ENCODE measurements at places on chromosomes 16 and 17. TPM values are rescaled to one million over a fixed set of nuclear protein-coding genes. Genes with fewer than 3 reads are reported as not detected.

Gene SLC38A8
- total RNA-seq: not detected

Gene DGKE
- total RNA-seq: 7.1 TPM

Gene KRT9
- total RNA-seq: not detected

Gene NAGLU
- total RNA-seq: 79.2 TPM

Gene FOXL1
- total RNA-seq: 7.6 TPM

Gene CIBAR2
- total RNA-seq: not detected

Gene ENO3
- total RNA-seq: 4.0 TPM

Gene CNGB1
- total RNA-seq: 0.12 TPM

Gene IQCK
- 11.7 TPM for total RNA-seq

Gene GPR179
- total RNA-seq: not detected

Gene KRT20
- total RNA-seq: not detected

Gene DCUN1D3
- 28.8 TPM for total RNA-seq

Gene TP53
- 107 TPM for total RNA-seq

Gene MYH2
- 0.12 TPM for total RNA-seq

Gene CEP112
- total RNA-seq: 6.7 TPM

Gene CEP295NL
- total RNA-seq: 0.81 TPM

Gene ESRP2
- 0.45 TPM for total RNA-seq

Gene FLOT2
- 45.5 TPM for total RNA-seq
